ENCODE measurements at places on chromosomes 7 and 10.

DNA sequence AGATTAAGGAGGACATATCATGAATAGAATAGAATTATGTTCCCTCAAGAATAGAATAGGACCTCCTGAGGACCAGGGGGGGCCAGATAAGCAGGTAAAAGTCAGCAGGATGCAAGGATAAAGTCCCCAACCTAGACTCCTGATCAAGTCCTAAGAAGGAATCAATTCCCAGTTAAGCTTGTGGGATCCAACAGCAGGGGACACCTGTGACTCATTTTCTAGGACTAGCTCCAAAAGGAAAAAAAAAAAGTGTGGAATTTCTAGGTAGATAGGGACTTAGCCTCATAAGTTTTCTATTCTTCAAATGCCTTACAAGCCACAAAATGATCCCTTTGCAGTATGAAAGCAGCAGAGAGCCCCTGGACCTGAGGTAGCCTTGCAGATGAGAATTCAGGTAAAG is 336.2 kb downstream of the WDR11 start:
- DNase-seq: no peak

DNA sequence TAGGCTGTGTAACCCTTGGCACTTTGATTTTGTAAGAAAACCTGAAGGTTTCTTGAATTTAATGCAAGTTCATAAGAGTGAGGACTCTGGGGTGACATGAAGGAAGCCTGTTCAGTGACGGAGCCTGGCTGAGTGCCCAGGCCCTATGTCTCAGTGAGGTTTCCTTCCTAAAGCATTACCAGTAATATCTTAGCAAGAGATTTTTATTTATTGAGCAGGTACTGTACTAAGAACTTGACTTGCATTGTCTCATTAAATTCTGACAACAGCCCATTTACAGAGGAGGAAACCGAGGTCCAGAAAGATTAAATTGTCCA is 197.2 kb downstream of the HECW1 start:
- no peak for DNase-seq

GRCh38 chr7:123538189-123538714 is 3.9 kb upstream of the IQUB start:
- no peak for DNase-seq

DNA sequence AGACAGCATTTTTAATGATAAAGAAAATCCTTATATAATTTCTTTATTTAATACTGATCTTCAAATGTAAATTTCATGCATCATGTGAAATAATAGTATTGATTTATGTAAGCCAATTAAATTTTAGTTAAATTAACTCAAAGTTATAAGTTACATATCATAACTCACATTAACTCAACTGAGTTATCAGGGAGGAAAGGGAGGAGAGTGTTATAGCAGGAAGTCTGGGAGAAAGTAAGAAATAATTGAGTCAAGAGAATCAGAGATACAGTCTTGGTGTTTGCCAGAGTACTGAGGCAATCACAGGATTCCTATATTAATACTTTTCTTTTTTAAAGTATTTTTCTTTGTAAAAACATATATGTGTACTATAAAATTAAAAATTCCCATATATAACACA is 4.0 kb downstream of the BICC1 start:
- DNase-seq: no peak

- DNase-seq: no peak
Measured at GRCh38 chr10:125742465-125742864, 23.0 kb downstream of the EDRF1 start.

DNA sequence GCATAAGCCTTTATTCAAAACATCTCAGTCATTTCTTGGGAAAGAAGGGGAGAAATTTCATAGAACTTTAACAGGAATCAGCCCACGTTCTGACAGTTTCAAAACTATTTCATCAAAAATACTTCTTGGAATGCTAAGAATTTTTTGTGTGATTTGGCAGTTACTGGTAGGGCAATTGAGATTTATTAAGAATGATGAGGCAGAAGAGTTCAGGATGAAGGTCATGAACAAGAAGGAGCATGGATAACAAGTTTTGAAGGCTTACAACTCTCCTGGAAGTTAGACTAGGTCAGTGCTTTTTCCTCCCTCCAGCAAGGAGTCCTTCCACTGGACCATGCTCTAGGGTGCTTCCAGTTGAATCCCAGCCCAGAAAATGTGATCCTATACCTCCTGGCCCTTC is 569.9 kb downstream of the ANKRD7 start:
- no peak for DNase-seq

- DNase-seq: no peak
Measured at GRCh38 chr7:2948749-2949148, 94.9 kb downstream of the CARD11 start.

Measured in T1000 (cell line).